ENCODE measurements at places on chromosomes 6 and 20. TPM values are rescaled to one million over a fixed set of nuclear protein-coding genes. Genes with fewer than 3 reads are reported as not detected.

DNA sequence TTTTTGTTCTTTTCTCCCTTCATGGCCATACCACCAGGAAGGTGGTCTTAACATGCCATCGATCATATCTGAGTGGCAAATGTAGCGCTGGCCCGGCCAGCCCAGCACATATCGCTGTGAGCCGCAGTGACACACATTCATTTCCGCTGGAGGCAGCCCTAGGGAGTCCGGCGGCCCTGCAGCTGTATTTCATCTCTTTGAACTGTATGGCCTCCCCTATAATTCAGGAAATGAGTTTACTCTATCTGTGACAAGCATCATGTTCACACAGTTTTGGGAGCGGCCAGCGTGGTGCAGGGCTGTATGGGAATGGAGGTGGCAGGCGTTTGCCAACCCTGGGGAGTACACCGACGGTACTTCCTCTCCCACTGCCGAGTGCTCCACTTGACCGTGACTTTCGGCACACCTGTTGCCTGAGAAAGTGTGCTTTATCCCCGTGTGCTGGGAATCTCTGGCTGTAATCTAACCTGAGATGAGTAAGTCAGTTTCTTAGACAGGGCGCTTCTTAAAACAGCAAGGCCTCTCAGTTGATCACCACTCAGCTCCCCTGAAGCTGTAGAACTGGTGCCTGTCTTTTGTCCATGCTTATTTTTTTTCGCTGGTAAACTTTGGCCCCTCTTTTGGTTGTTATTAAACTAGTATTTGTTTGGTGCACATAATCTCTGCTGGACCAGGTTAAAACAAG lies 257.1 kb upstream of the TAB2 start:
- DNase-seq = no peak

Gene PSORS1C2
- not detected for total RNA-seq

DNA sequence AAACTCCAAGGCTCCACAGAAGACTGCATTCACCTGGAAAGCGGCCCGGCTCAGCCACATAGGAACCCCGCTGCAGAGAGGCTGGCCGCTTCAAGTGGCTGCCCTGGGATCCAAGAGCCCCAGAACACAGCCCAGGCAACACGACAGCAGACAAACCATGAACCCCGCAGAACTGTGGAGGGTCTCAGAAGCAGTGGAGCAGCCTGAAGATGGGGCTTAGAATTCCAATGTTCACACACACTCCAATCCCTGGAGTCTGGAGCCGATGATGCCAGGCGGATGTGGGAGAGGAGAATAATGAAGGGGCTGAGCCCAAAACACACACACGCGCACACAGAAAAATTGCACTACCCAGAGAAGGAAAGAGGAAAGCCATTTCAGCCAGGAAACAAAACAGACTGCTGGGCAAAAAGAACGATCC lies 52.4 kb downstream of the NINL start:
- DNase-seq = no peak

Gene HSPA1L
- 2.8 TPM for total RNA-seq

GRCh38 chr6:71733970-71734899 lies 152.1 kb upstream of the RIMS1 start:
- no peak for DNase-seq

DNA sequence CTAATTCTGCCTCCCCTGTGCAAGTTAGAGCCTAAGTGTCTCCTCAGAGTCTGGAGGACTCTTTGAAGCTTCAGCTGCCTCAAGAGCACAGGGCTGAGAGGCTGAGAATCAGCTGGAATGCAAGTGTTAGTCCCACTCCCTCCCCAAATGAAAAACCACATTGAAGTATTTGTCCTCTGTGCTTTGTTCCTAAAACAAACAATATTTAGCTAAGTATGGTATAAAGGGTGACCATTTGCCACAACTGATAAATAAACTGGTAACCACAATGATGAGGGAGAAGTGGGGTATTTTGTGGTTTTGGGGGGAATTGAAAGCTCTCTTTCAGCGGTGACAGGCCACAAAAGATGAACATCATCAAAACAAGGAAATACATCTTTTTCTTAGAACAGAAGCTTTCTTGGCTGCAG lies 91.7 kb upstream of the HDDC2 start:
- DNase-seq = no peak

GRCh38 chr6:140414966-140415620 lies 1040.6 kb upstream of the CITED2 start:
- no peak for DNase-seq

Gene PGC
- total RNA-seq = 6.7 TPM

GRCh38 chr6:30861257-30862048 lies 22.9 kb upstream of the DDR1 start:
- DNase-seq = no peak

- no peak for DNase-seq
These were observed 558.7 kb downstream of the LMBRD1 start for GRCh38 chr6:69238067-69238466.
